Right lobe of liver (tissue), 6 donors: ENCODE measurements at places on chromosomes 11 and 22.

DNA sequence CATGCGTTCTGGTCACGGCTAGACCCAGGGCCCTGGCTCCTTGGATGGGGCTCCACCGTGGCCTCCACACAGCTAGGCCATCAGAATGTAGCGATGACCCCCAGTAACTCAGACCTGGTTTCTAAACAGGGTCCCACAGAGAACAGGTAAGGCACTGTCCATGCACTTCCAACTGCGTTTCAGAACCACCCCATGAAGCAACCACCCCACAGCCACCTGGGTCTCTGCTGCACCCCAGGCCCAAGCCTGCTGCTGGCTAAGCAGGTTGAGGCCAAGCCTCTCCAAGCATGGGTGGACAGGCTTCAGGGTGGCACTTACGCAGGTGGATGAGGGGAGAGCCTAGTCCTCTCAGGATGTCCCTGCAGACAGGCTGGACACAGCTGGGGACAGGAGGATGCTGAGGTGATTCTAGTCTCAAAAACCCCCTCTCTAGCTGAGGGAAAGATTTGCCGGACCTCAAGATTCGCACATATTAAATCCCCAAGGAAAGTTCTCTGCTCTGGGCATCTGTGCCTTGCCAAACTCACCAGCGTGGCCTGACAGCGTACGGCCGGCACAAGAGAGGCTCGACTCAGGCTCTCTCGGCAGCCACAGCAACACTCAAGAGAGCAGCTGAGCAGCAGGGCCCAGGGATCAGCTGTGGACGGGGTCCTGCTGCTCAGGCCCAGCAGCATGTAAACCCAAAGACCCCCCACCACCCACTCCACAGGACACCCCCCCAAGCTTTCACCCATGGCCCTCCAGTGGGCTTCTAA, 141.6 kb downstream of the CRYBB2 start:
- peak; percentile 31 for DNase-seq

- DNase-seq: peak; percentile 41
Observed at GRCh38 chr22:23306438-23306921, 126.2 kb downstream of the BCR start.

DNA sequence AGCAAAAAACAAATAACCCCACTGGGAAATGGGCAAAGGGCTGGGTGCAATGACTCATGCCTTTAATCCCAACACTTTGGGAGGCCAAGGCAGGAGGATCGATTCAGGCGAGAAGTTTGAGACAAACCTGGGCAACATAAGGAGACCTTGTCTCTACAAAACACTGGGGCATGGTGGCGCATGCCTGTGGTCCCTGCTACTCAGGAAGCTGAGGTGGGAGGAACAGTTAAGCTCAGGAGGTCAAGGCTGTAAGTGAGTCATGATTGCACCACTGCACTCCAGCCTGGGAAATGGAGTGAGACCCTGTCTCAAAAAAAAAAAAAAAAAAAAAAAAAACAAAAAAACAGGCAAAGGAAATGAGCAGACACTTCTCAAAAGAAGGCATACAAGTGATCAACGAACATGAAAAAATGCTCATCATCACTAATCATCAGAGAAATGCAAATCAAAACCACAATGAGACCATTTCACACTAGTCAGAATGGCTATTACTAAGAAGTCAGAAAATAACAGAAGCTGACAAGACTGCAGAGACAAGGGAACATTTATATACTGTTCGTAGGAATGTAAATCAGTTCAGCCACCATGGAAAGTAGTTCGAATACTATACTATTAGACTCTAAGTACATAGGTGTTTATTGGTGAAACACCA, 48.2 kb upstream of the SMCO4 start:
- no peak for DNase-seq

DNA sequence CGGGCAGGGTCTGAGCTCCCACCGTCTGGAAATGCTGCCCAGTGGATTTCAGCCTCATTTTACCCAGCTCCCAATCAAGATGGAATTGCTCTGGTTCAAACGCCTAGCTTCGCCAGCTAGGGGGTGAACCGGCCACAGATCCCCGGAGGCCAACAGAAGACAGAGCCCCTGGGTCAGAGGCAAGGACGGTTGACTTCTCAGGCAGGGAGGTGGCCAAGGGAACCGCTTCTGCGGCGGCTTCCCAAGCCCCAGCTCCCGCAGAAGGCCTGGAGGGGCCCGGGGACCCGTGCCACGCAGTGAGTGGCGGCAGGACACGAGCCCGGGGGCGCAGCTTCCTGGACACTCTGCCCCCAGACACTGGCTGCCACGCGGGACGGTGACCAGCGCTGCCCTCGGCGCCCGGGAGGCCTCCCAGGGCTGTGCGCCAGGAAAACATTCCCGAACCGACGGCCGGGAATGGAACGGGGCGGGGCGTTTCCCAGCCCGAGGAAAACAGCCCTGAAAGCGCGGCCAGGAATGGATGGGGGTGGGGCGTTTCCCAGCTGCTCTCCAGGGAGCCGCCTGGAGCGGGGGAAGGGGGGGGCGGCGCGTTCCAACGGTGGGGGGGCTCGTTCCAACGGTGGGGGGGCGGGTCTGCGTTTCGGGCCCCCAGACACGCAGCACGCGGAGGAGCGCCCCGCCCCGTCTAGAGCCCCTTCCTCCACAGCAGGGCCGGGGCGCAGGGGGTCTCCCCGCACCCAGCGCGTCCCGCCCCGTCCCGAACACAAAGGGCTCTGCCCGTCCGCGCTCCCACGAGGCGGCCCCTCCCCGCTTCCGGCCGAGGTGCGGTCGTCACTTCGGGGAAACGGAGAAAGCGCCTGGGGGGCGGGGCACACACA, 13.5 kb upstream of the B4GALNT4 start:
- DNase-seq: peak; percentile 97
